ENCODE measurements at places on chromosomes 13 and 19.

DNA sequence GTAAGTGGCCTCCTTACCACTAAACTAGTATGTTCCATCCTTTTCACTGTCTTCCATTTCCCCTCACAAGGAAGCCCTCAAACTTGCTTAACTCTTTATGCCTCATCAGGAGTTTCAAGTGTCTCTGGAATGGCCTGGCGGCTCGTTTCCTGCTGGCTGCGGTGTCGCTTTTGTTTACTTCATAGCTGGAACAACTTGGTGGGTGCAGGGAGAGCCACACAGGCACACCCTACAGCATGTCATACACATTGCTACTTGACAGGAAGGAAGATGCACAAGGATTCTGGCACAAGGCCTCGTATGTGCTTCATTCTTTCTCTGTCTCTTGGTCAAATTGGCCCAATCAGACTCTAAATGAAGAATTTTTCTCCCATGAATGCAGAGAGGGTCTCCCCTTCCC, 488.3 kb downstream of the FOXO1 start:
- no peak for DNase-seq

DNA sequence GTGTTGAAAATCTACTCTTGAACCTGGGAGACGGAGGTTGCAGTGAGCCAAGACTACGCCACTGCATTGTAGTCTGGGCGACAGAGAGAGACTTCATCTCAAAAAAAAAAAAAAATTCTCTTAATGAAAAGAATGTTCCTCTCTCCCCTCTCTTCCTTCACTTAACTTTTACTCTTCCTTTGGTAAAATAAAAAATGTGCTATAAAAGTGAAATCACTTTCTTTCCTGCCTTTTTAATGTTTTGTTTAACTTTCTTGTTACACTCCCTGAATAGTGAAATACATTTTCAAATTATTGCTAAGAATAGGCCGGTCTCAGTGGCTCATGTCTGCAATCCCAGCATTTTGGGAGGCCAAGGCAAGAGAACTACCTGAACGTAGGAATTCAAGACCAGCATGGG, 86.5 kb downstream of the DACH1 start:
- DNase-seq = no peak

- no peak for DNase-seq
Observed at GRCh38 chr13:23392925-23393645, 40.4 kb downstream of the SACS start.

DNA sequence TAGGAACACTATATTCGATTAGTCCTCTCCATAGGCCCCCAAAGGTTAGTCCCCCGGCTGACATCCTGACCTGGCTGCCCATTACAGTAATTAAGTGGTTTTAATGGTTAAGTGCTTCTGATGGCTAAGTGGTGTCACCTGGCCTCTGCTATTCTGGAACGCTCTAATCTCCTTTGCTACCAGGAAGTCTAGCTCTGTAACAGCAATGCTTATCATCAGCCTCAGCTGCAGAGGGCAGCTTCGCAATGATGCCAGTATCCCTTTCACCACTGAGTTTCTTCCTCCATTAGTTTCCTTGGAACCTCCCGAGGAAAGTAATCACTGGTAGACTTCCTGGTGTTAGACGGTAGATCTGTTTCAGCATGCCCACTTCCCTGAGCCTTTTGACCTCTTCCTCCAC, 8.6 kb upstream of the RNF6 start:
- DNase-seq = no peak

- no peak for DNase-seq
Observed at GRCh38 chr13:45120967-45121831, 889 bp downstream of the GTF2F2 start.

- no peak for DNase-seq
Observed at GRCh38 chr19:58440556-58440955, 603 bp upstream of the ZNF132 start.

DNA sequence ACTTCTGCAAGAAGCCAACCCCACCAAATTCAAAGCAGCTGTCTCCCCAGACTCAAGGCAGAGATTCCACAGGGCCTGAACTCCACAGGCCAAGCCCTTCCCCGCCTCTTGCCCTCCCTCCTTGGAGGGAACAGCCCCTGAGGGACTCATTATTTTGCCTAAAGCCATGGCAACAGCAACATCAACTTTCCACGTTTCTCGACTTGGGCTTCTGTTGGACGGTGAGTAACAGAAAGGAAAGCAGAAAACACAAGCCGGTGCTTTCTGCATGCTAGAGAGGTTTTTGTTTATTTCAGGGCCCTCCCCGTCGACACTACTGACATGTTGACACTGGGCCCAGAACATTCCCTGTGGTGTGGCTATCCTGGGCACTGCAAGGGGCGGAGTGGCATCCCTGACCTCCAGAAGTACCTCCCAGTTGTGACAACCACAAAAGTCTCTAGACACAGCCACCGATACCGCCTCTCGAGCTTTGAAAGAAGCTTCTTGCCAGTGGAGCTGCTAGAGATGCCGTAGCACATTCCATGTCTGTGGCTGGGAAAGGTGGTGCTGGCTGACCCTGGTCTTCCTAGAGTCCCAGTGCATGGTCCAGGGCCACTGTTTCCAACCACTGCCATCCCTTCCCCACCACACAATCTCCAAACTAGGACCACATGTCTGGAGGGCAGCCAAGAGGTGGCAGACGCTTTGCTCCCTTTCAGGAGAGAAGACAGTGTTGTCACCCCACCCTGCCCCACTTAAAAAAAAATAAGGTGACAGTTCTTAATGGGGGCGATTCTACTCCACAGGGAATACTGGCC, 12.8 kb downstream of the CAPS start:
- no peak for DNase-seq

DNA sequence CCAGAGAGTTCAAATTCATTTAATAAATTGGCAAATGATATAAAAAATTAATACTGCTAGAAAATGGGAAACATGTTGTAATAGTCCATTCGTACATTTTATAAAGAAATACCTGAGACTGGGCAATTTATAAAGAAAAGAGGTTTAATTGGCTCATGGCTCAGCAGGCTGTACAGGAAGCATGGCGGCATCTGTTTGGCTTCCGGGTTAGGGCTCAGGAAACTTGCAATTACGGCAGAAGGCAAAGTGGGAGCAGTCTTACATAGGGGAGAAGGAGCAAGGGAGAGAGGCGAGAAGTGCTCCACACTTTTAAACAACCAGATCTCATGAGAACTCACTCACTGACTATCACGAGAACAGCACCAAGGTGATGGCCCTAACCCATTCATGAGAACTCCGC, 512.0 kb downstream of the DACH1 start:
- no peak for DNase-seq

DNA sequence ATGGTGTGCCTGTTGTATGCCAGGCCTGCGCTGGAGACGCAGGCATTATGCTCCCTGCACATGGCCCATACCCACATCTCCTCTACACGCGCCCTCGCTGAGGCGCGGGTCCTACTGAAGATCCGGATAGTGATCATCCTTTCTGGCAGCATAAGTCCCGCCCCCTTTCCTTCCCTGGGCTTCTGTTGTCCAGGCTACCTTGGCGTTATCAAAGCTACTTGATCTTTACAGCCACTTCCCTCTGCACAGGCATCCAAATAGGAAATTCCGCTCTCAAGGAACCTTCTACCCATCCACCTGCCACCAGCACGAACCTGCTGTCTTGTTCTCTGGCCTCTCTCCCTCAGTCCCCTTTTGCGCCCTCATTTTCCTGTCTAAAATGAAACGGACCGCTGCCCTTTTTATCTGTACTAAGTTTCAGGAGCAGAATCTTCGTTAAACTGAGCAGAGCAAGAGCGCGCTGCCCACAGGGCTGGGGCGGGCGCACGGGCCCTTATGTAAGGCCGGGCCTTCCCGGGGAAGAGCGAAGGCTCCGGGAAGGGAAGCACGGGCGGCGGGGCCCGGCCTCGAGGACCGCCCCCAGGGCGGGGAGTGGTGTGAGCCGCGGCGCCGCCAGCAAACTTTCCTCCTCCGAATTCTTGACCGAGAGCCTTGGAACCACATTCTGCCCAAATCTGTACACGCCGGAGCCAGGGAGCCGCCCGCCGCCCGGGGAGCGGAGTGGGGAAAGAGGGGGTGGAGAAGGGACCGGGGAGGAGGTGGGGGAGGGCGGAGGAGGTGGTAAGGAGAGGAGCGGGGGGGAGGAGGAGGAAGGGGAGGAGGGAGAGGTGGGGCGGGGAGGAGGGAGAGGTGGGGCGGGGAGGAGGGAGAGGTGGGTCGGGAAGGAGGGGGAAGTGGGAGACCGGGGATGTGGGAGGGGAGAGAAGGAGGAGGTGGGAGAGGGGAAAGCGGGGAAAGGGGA, 920 bp upstream of the UBE2L5 start:
- DNase-seq = peak; percentile 56

DNA sequence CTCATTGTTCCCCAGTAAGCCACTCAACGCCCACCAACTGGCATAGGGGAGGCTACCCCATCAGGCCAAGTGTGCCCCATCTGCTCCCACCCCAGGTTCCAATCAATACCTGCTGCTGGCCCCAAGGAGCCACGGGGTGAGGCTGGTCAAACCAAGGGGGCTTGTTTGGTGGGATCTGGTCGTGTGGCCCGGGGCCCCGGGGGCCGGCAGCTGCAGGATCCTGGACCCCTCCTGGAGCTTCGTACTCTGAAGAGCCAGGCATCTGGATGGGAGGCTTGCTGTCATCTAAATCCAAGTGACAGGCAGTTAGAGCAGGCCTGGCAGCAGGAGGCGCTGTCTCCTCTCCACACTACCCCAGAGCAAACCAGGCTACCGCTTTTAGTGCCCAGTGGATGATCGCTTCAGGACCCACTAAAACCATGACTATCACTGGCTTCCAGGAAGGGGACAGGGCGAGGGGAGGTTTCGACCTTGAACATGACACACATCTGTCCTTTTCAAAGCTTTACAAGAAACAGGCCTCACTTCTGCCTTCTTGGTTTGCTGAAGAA, 14.2 kb downstream of the CHERP start:
- no peak for DNase-seq

DNA sequence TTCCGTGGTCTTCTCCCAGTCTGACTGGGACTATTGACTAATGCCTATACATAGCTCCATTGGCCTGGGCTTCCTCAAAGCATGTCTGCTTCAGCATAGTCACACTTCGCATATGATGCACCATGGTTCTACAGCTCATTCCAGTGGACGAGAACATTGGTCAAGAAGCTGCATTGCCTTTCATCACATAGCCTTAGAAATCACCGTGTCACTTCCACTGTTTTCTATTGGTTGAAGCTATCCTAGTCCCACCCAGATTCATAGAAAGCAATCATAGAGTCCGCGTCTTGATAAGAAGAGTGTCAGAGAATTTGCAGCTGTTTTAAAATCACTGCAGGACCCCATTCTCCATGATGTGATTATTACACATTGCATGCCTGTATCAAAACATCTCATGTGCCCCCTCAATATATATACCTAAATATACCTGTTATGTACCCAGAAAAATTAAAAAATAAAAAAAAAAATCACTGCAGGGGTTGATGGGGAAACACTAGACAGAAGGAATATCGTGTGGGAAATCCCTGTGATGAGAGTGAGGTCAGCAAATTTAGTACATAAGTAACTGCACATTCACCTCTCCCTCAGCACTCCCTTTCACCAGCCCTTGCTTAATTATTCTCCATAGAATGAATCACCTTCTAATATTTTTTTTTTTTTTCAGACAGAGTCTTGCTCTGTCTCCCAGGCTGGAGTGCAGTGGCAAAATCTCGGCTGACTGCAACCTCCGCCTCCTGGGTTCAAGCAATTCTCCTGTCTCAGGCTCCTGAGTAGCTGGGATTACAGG, 2.2 kb upstream of the ARHGAP33 start:
- no peak for DNase-seq

DNA sequence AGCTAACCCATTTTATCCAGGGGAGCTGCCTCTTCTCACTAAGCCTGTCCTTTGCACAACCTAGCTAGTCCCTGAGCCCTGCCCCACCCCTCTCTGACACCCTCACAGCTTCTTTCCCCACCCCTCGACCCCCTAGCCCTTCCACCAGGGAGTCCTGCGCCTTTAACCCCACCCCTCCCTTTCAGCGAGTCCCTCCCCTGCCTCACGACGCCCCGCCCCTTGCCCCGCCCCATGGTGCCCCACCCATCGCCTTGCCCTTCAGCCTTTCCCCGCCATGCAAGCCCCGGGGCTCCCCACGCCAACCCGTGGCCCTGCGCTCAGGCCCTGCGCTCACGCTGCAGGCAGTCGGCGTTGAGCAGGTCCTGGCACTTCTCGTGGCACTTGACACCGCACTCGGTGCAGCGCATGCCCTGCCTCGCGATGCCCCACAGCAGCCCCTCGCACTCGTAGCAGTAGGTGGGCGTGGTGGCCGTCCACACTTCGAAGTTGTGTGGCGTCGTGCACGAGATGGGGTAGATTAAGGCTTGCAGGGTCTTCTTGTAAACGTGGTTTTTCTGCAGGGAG, 40.0 kb downstream of the UNC13A start:
- no peak for DNase-seq

DNA sequence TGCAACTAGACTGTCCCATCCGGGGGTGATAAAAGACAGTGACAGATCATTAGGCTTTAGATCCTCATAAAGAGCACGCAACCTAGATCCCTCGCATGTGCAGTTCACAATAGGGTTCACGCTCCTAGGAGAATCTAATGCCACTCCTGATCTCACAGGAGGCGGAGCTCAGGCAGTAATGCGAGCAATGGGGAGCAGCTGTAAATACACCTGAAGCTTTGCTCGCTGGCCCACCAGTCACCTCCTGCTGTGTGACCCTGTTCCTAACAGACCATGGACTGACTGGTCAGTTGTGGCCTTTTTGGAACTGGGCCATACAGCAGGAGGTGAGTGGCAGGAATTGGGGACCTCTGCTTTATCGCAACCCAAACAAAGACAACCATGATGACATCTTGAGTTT, 173.2 kb downstream of the DLEU7 start:
- no peak for DNase-seq

GRCh38 chr19:54436031-54436523, 12.9 kb upstream of the LENG8 start:
- no peak for DNase-seq

DNA sequence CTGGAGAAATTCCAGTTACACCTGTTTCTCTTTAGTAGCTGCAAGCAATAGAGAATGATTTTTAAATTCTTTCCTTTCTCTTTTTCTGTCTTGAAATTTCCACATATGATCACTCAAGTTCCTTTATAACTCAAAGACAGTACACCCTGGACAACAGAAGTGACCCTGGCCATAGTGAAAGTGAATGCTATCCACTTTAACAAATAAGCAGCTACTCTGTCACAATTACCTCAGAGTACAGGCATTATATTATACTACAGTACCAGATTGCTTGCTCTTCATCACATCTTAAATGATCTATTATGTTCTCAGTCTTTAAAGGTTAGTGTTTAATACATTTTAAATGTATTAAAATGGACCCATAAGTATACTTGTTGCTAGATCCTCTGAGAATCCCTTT, 136.2 kb downstream of the KLF12 start:
- no peak for DNase-seq

- DNase-seq = peak; percentile 96
Observed at GRCh38 chr19:51777570-51778462, 16.8 kb downstream of the FPR2 start.

- DNase-seq = no peak
Observed at GRCh38 chr19:48329167-48329891, 4.0 kb downstream of the EMP3 start.

- DNase-seq = no peak
Observed at GRCh38 chr13:113761136-113761535, 2.1 kb downstream of the TMEM255B start.

- DNase-seq = no peak
Observed at GRCh38 chr13:78589206-78589605, 14.1 kb downstream of the POU4F1 start.

Measured in pons (tissue), 1 donor.